Stimulated activated CD8-positive, alpha-beta memory T cell treated with anti-CD3 and anti-CD28 coated beads, Interleukin-4, amount 100 ng/mL, for 1 hour (primary cell): ENCODE measurements at places on chromosomes 2 and 18.

DNA sequence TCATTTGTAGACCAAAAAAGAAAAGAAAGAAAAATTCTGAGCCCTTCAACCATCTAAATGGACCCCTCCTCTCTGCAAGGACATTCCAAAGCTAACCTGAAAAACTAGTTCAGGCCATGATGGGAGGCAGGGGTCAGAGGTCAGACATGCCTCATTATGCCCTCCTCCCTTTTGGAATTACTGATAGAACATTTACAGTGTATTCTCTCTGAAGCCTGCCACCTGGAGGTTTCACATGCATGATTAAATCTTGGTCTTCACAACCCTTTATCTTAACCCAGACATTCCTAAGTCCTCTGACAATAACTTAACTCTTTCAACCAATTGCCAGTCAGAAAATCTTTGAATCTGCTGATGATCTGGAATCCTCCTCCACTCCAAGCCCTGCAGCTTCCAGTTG lies 86.0 kb downstream of the SPP2 start:
- DNase-seq: no peak

GRCh38 chr2:8662239-8662879 lies 19.5 kb upstream of the ID2 start:
- DNase-seq: no peak

DNA sequence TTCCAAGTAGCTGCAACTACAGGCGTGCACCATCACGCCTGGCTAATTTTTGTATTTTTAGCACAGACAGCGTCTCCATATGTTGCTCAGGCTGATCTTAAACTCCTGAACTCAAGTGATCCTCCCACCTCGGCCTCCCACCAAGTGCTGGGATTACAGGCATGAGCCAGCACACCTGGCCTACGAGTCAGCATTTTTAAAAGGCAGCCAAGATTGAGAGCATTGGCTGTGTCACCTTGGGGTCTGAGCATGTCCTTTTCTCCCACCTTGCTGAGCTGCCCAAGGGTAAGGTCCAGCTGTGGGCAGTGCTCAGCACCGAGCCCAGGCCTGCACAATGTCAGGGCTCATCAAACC lies 142.8 kb upstream of the LMAN1 start:
- DNase-seq: no peak

DNA sequence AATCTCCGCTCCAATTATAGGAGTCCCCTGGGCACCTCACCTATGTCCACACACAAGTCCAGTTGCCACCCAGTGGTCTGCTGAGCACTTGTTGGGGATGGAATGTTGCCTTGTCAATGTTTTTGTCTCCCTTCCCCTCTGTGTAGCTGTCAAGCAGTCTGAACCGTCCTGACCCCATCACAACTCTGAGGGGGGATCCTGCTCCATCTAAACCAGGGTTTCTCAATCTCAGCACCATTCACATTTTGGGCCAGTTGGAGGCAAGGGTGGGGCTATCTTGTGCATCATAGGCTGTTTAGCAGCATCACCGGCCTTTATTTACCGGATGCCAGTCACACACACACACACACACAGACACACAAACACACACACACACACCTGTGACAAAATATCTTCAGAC lies 53.0 kb downstream of the CYP26B1 start:
- DNase-seq: no peak

- DNase-seq: no peak
These were observed 25.3 kb downstream of the SCG2 start for GRCh38 chr2:223576873-223577272.

- DNase-seq: no peak
These were observed 32.7 kb upstream of the MAP4K3 start for GRCh38 chr2:39469807-39470206.

GRCh38 chr2:209471037-209471436 lies 47.2 kb downstream of the MAP2 start:
- no peak for DNase-seq

DNA sequence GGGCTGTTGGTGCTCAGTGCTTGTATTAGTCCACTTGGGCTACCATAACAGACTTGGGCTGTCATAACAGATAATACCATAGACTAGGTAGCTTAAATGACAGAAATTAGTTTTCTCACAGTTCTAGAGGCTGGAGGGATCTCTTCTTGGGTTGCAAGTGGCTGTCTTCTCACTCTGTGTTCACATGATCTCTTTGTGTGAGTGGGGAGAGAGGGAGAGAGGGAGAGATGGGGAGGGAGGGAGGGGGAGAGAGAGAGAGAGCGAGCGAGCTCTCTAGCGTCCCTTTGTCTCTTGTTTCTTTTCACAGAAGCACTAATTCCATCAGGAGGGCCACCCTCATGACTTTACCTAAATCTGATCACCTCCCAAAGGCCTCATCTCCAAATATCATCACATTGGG lies 4.5 kb upstream of the XRCC5 start:
- no peak for DNase-seq

GRCh38 chr18:58671632-58672564 lies 633 bp downstream of the MALT1 start:
- no peak for DNase-seq

- no peak for DNase-seq
These were observed 48.5 kb downstream of the SMAD7 start for GRCh38 chr18:48902023-48902855.

GRCh38 chr2:236082061-236082460 lies 86.1 kb downstream of the GBX2 start:
- no peak for DNase-seq
